Activated T-helper 1 cell treated with Interleukin-2 at 50 U/mL for 16 hours (primary cell): ENCODE measurements at places on chromosomes 4 and X.
A peak's percentile ranks its signal among the peaks of the same experiment; 100 is the strongest.

- no peak for DNase-seq
Measured at GRCh38 chrX:115491766-115492165, 69.2 kb upstream of the PLS3 start.

- no peak for DNase-seq
Measured at GRCh38 chrX:53990171-53990570, 54.1 kb downstream of the PHF8 start.

DNA sequence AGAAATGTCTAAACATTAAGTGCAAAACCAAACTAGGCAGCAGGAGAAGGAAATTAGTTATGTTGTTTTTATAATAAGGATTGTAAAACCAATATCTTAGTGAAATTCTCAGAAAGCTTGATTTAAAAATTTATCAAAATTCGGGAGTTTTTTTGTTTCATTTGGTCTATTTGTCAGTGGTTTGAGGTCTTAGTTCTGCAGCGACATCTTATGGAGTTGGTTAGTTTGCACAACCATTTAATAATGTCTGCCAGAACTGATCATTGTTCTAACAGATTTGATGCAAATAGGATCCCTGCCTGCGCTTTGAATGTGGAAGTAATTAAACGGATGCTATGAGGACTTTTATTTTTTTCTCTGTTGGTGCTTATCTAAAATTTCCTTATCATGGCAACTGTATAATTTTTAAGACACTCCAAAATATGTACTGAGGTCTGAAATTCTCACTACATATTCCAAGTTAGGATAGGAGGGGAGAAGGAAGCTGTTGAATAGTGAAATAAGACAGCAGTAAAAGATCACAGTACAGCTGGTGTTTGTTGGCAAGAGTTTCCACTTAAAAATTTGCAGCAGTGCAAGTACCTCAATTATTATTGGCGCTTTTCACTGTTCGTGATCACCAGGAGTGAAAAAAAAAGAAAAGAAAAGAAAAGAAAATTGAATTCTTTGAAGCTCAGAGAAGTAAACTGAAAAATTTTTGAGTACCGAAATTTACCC lies 2521.4 kb downstream of the ARAP2 start:
- no peak for DNase-seq

GRCh38 chr4:26127851-26128337 lies 192.9 kb upstream of the RBPJ start:
- DNase-seq, result no peak

DNA sequence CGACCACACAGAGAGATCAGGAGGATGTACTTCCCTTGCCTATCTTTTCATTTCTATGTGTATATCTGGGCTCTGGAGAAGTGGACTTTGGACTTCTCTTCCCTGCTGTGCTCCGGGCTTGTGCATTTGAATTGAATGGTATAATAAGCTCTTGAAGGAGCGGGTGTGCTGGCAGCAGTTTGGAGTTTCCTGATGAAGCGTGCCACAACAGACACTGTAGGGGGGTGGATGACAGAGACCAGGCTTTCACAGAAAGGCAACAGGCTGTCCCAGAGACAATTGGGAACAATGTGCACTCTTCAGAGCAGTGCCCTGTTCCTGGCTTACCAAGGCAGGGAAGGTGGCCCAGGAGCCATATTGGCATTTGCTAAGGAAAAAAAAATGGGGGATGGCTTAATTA lies 170.1 kb downstream of the FRMPD4 start:
- no peak for DNase-seq

DNA sequence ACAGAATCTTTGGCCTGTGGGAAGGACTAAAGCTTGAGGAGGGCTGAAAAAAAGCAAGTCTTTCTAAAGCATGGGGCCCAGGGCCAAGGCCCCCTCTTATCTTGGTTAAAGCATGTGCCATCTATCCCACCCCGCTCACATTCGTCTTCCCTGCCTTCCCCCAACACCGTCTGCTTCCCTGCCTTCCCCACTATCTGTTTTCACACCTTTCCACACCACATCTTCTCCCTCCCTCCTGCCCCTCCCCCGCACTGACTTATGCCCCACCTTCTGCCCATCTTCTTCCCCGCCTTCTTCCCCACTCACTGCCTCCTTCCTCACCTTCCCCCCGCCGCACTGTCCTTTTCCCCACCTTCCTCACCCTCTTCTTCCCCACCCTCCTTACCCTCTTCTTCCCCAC lies 890 bp upstream of the NAP1L5 start:
- DNase-seq, result no peak

DNA sequence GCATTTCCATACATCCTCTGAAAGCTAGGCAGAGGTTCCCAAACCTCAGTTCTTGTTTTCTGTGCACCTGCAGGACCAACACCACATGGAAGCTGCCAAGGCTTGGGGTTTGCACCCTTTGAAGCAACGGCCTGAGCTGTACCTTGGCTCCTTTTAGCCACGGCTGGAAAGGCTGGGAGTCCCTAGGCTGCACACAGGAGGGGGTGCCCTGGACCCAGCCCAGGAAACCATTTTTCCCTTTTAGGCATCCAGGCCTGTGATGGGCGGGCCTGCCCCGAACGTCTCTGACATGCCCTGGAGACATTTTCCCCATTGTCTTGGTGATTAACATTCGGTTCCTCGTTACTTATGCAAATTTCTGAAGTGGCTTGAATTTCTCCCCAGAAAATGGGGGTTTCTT lies 17.4 kb upstream of the PCSK1N start:
- no peak for DNase-seq

DNA sequence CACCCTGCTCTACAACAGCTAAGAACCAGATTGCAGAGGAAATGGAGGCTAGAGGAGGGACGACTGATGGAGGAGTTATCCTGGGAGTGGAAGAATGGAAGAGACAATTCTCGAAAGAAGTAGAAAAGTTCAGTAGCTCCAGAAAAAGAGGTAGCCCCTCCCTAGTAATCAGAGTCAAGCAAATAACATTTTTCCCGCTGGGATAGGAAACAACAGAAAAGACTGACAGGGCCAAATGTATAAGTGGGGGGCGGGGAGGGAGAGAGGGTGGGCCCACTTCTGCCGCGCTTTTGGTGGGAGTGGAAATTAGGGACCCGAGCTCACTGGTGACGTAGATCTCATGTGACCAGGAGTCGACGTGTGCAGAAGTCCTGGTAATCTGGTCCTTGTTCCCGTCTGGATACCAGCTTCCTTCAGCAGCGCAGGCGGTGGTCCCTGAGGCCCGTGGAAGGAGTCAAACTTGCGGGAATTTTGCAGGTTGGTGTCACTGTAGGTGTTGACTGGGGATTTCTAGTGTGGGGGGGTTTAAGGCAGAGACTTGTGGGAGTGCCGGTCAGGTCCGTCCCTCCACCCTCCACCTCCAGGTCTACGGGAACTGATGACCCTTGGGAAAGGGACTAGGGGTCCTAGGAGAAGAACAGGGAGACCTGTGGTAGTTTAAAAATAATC lies at the start of gene TCEAL9:
TCEAL9 (plus strand) TSS at position 377 of the 669 bp plus-strand sequence. CDS start 1,179 bp downstream, outside the sequence.
- DNase-seq, result no peak

GRCh38 chr4:40829586-40829985 lies 79.8 kb downstream of the NSUN7 start:
- DNase-seq, result no peak

GRCh38 chr4:107747748-107748486 lies 27.9 kb upstream of the PAPSS1 start:
- no peak for DNase-seq

DNA sequence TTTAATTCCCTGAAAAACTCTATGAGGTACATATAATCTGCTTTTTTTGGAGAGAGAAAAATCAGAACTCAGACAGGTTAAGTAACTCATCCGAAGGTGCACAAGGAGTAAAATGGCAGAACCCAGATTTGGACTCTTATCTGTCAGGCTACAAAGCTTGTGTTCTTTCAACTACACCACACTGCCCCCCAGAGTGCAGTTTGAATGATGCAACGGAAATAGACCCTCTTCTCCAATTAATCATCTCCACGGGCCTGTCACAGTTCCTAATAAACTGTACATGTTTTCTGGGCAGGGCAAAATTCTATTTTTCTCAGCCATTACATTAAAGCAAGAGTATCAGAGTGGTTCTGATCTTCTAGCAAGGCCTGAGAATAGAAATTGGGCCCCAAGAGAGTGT lies 35.3 kb upstream of the DCX start:
- no peak for DNase-seq

- no peak for DNase-seq
Measured at GRCh38 chrX:43267652-43268051, 388.4 kb upstream of the MAOA start.

DNA sequence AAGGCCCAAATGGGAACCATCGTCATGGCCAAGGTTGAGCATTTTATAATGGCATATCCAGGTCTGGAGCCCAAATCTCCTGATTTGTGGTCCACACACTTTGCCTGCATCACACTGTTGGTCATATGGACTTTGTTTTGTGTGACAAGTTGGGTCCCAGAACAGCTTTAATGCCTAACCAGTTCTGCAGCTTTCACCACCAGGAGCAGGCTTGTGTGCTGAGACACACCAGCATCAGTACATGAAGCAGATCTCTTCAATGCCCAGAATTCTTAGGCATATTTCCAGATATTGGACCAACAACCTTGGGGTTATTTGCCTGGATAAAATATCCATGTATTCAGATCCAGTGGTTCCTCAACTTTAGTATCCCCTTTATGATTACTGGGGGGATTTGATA lies 371.3 kb downstream of the FBXW7 start:
- DNase-seq, result no peak

DNA sequence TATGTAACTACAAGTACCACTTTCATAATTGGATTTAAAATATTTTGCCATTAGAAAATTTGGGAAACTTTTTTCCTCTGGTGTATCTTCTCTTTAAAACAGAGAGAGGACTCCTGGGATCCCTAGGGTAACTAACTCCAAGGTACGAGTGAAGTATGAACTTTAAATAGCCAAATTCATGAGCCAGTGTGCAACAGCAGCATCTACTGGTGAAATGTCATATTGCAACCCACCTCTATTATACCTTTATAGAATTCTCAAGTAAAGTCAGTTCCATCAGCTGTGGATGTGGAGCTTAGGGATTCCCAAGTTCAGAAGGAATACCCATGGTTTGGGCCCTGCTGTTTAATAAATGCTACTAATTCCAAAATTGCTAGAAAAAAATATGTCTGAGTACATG lies 282.7 kb upstream of the TAPT1 start:
- no peak for DNase-seq

DNA sequence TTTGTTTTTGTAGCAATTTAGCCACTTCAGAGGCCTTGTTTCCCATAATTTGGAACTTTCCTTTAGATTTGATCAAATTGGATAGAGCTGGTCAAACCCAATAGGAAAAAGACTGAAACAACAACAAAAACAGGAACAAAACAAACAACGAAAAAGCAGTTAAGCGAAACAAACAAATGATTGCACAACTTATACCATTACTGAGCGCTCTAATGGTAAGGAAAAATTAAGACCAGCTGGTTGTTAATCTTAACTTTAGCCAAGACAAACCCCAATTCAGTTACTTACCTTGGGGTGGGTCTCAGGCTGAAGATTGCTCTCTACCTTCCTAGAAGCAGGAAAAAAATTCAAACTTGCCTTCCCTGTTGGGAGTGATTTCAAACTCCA lies 38.3 kb downstream of the SPCS3 start:
- no peak for DNase-seq

- DNase-seq, result no peak
Measured at GRCh38 chr4:133131829-133132460, 17.1 kb upstream of the PCDH10 start.

- no peak for DNase-seq
Measured at GRCh38 chr4:70508801-70509200, 9.6 kb upstream of the AMTN start.

GRCh38 chrX:66731398-66731797 lies 92.5 kb upstream of the EDA2R start:
- no peak for DNase-seq

DNA sequence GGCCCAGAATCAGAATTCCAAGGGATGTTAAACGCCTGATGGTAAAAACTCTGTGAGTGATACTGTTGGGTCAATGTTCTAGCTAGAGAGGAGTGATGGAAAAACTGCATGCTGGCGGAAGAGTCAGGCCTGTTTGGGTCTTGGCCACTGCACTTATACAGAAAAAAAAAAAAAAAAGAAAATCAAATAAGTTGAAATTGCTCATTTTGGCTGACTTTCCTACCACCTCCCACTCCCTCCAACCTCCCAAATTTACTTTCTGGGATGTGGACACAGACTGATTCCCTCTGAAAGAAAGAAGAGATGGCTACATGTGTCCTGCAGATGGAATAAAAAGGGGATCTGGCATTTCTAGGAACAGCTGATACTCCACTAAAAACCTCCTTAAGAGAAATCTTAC lies 234.1 kb upstream of the GIMD1 start:
- DNase-seq, result no peak

DNA sequence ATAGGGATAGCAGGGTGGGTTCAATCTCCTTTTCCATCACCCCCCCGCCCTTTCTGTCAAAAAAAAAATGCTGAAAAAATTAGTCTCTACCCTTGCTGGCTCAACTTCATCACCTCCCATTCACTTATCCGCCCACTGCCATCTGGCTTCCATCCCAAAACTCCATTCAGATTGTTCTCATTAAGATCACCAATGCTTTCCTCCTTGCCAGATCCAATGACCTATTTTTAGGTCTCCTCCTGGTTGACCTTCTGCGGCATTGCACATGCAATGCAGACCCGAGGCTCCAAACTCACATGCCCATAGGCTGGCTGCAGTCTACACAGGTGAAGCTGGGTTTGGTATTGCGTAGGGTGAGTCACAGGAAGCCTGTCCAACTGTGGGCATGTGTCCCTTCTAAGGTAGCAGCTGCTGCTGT lies 21.1 kb upstream of the STIM2 start:
- no peak for DNase-seq

DNA sequence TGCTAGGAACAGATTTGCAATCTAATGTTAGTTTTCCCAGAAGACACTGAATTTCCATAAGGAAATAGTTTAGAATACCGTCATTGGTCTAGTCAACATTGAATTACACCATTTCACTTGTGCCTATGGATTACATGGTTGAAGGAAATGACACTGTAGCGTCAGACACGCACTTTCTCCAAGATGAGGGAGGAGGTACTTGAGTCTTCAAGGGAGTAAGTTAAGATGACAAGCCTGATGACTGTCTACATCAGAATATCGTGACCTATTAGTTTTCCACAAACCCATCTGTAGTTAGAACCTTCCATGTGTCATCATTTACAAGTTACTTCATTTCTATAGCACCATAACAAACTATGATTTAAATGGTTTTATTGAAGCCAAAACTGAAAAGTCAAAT lies 153.7 kb downstream of the AMELX start:
- DNase-seq, result no peak

- no peak for DNase-seq
Measured at GRCh38 chrX:50068285-50068563, 132.6 kb downstream of the AKAP4 start.

DNA sequence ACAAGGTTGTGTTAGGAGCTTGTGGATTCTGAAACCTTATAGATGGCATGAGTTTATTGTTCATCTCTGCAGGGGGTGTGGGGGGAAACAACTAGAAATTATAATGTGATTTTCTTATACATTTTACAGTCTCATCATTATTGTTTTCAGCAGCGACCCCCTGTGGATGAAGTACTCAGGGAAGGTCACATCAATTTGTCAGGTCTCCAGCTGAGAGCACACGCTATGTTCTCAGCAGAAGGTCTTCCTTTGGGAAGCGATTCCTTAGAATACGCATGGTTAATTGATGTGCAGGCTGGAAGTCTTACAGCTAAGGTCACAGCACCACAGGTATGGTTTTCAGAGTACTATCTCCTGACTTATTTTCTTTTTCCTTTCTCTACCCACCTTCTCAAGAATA lies 72.2 kb downstream of the BLTP1 start:
- DNase-seq, result peak; percentile 0

GRCh38 chrX:142233400-142233799 lies 28.3 kb upstream of the MAGEC2 start:
- DNase-seq, result no peak
